ENCODE measurements at places on chromosomes 5 and 9. TPM values are rescaled to one million over a fixed set of nuclear protein-coding genes. Genes with fewer than 3 reads are reported as not detected.

OR1Q1 gene
- not detected for total RNA-seq

GRCh38 chr5:68369023-68369359, 153.4 kb downstream of the PIK3R1 start:
- no peak for DNase-seq

DNA sequence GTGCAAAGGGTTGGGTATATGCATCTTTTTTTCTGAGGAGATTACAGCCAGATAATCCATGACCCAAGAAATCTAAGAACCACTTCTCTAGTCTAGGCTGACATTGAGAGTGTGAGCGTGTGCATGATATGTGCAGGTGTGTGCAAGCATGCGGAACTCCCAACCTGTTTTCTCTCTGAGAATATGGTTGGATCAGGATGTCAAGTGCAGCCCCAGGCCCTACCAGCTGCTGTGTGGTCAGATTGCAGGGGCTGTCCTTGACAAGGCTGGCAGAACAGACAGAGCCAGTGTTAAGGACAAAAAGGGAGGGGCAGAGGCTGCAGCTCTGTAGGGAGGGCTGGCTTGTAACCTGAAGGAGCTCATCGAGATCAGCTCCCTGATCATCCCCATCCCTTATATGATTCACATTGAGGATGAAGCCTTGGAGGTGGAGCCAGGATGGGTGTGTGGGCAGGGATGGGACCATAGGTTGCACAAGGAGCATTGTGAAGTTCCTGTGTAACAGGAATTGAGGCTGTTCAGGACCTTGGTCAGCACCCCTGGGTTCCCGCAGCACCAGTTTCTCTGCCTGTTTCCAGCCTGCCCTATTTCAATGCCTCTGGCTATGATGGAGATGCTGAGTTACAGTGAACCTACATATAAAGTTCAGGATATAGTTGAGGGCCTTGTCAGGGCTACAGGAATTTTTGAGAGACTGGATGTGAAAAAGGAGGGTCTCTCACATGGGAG, 52.6 kb upstream of the ARAP3 start:
- peak; percentile 87 for DNase-seq

DNA sequence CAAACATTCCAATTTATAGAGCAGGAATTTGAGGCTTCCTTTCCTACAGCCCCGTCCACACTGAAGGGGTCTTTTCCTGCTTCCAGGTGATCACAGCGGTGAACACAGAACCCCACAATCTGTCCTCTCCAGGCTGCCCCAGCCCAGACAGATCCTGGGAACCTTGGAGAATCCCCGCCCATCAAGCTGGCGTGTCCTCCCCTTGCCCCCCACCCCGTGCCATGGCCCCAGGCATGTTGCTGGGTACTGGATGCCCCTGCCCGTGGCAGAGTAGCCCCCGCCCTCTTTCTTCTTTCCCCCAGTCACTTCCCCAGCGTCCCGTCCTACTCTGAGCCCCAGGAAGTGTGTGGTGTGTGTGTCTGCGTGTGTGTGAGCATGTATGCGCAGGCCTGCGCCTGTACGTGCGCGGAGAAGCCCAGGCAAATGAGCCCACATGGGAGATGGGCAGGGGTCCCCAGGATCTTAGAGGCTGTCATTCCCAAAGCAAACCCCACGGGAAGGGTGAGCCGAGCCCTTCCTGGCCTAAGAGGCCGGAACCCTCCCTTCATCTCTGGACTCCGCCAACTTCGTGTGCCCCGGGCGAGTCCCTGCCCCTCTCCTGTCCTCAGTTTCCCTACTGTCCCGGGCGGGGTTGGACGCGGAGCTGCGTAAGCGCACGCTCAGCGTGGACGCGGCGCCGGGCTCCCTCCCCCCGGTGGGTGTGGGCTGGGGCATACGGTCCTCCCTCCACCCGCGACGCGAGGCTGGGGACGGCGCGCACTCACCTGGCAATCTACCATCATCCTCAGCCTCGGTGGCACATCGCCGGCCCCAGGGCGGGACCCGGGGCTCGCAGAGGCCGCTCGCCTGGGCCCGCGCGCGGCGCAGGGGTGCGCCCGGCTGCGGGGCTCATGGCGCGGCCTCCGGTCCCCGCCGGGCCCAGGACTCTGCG, 15.2 kb downstream of the GBGT1 start:
- DNase-seq, result peak; percentile 64

GRCh38 chr5:122607818-122608217, 167.1 kb upstream of the SNX2 start:
- DNase-seq, result no peak

DNA sequence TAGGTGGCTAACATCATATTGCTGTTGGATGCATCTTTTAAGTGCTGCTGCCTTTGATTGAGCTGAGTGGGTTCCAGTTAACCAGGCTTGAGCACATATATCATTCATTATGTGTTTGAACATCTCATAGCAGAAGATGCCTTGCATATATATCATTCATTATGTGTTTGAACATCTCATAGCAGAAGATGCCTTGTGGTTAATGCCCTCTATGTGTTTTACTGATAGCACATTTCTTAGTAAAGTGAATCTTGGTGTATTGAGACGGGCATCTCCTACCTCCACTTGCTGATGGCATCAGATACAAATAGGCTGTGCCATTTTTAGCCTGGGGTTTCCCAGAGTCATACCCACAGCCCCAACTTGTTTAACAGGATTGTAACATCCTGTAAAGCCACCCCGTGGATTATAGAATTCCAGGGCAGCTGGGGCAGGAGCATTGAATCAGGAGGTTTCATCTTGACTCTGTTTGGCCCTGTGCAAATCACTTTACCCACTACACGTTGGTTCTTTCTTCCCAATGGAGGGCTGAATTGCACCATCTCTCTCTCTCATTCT, 26.5 kb downstream of the MTAP start:
- DNase-seq, result no peak

- no peak for DNase-seq
Observed at GRCh38 chr5:115452083-115452482, 92.5 kb downstream of the FEM1C start.

GRCh38 chr5:79687889-79688288, 1.7 kb upstream of the CMYA5 start:
- DNase-seq, result no peak

- no peak for DNase-seq
Observed at GRCh38 chr5:9439531-9440292, 106.2 kb downstream of the SEMA5A start.

Measured in H1 (cell line).